ENCODE measurements at places on chromosomes 13 and 19. TPM values are rescaled to one million over a fixed set of nuclear protein-coding genes. Genes with fewer than 3 reads are reported as not detected.

DNA sequence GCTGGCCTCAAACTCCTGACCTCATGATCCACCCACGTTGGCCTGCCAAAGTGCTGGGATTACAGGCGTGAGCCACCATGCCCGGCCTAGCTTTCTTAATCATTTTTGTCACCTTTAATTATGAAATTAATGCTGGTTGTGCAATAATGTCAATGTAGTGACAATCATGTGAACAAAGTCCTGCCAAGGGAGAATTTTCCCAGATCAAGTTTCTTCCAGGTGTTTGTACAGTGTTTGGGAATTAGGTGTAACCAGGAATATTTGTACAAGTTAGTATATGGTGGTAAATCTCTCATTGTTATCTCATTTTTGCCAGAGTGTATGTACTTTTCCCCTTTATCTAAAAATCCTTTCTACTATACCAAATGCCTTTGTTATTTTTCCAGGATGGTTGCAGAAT lies 171.1 kb downstream of the UGGT2 start:
- DNase-seq, result no peak

GRCh38 chr19:6223461-6224307 lies 56.1 kb downstream of the MLLT1 start:
- no peak for DNase-seq

DNA sequence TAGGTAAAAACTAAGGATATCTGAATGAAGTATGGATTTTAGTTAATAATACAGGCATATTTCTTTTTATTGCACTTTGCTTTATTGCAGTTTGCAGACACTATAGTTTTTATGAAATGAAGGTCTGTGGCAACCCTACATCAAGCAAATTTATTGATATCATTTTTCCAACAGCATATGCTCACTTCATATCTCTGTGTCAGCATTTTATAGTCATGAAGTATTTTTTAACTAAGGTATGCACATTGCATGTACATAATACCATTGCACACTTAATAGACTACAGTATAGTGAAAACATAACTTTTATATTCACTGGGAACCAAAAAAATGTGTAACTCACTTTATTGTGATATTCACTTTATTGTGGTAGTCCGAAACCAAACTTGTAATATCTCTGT lies 236.3 kb downstream of the SUCLA2 start:
- DNase-seq, result no peak

Gene FPR1
- total RNA-seq, result 15.0 TPM

Gene OSCAR
- total RNA-seq, result 4.4 TPM

DNA sequence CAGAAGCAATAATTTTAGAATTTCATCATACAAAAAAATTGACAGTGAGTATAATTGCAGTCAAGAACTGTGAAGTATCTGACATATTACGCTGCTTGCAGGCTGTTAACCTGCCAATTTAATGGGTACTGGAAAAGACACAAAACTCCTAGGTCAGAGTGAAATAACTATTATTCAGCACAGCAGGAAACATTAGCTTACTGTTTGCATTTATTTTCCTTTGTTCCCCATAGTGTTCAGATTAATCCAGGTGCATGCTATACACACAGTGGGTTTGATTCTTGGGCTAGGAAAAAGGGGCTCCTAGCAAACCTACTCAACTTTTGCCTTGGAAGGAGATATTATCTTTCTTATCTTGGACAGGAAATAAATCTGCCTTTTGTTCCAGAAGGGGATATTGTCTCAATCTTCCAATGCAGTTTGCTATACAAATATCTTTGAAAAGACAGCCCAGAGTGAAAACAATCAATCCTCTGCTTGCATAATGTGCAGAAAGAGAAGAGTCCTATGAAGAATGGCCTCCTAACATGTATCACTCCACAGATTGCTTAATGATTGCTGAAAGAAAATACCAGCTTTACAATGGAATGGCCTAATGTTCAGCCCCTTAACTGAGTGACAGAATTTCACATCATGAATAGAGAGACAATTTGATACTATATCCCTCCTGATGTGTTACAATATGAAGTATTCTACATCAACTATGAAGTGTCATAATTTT lies 443.4 kb downstream of the TBC1D4 start:
- no peak for DNase-seq

DNA sequence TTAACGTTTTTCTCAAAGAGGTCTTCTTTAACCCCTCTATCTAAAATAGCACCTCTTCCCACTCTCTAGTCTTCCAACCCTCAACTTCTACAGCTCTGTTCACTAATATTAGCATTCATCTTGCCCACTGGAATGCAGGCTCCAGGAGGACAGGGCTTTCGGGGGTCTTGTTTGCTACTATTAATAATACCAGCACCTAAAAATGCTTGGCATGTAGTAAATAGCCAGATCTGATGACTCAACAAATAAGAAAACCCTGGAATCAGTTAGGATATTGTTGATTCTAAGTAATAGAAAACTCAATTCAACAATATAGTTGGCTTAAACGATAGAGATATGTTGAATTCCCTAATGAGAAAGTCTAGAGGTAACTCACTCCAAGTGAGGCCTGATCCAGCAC lies 14.2 kb downstream of the DYRK1B start:
- no peak for DNase-seq

Gene ZNF552
- total RNA-seq, result 5.7 TPM

DNA sequence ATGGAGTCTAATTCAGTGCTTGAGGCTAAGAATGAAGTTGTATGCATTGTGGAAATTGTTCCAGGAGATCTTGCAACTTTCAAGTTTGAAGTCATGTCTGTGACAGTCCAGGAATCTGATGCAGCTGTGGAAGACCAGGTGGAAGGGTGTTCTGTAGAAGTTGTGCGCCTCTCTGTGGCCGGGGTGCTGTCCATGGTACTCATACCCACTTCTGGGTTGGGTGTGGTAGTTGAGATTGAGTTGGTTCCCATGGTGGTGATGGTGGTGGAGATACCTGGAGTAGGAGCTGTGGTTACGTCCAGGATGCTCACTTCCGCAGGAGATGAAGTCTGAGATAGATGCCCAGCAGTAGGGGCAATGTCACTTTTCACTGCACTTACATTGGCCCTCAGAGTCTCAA lies 44.3 kb downstream of the MUC16 start:
- no peak for DNase-seq

Gene RBM42
- total RNA-seq, result 41.7 TPM

DNA sequence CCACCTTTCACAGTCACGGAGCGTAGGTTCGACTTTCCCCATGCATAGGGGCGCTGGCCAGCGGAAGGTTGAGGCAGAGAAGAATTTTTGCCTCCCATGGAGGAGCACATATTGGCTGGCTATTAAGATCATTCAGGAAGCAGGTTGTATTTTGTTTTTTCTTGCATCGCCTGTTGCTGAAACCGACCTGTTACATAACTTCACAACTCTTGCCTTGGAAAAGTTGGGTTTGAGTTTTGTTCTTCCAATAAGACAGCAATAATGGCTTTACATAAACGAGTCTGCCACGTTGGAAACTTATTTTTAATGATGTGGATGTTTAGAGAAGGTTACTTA lies 1.4 kb downstream of the UPF1 start:
- no peak for DNase-seq

DNA sequence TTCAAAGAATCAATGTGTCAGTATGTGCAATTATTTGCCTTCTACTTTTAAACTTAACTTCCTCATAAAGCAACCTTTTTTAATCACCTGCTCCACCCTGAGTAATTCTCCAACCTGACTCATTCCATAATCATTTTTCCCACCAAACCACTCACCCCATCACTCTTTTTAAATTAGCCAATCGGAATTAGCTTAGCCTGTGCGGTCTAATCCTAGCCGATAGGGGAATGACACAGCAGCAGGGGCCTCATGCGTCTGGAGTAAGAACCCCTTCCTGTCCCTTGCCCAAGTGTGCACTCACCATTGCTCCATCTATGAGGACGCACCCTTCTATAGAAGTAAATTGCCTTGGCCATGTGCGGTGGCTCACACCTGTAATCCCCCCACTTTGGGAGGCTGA lies 27.4 kb upstream of the ZNF83 start:
- no peak for DNase-seq

GRCh38 chr19:40139533-40140287 lies 49.0 kb upstream of the ZNF780A start:
- DNase-seq, result no peak

DNA sequence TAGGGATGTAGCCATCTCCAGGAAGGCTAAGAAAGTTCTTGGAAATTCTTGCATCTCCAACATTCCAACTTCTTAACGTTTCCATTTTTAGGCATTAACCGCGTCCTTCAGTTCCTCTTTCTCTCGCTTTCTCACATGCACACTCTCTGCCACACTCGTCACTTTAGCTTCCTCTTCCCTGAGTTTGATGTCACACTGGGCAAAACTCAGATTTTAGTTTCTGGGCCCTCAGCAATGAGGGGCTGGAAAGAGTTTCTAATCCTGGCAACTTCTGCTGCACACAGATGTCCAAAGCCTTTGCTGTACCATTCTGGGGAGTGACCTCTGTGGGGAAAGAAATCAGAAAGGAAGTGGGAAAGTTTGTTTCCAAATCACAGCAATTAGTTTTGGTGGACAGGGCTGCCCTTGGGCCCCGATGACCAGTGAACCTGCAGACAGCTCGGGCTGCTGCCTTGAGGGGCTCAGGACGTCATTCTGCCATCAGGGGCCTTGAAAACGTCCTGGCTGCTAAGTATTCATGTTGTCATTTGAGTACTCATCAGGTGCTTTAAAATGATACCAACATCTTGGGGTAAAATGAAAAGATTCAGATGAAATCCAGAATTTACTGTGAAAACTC lies 89.3 kb downstream of the KL start:
- no peak for DNase-seq

Gene FREM2
- 1.9 TPM for total RNA-seq

DNA sequence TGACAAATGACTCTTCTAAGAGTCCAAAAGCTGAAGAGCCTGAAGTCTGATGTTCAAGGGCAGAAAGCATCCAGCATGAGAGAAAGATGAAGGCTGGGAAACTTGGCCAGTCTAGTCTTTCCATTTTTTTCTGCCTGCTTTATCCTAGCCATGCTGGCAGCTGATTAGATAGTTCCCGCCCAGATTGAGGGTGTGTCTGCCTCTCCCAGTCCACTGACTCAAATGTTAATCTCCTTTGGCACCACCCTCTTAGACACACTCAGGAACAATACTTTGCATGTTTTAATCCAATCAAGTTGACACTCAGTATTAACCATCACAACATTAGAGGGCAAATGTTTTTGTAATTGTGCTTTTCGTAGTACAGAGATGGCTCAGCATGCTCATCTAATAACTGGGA lies 267.5 kb upstream of the KLHL1 start:
- DNase-seq, result no peak

DNA sequence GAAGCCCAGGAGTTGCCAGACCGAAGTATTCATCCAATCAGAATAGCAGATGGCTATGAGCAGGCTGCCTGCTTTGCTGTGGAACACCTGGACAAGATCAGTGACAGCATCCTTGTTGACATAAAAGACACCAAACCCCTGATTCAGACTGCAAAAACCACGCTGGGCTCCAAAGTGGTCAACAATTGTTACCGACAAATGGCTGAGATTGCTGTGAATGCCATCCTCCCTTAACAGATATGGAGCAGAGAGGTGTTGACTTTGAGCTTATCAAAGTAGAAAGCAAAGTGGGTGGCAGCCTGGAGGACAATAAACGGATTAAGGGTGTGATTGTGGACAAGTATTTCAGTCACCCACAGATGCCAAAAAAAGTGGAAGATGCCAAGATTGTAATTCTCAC lies 250.3 kb upstream of the OBI1 start:
- no peak for DNase-seq

GRCh38 chr13:50450279-50450678 lies 393.2 kb downstream of the DLEU7 start:
- DNase-seq, result no peak

Gene ACP5
- total RNA-seq, result 24.4 TPM

DNA sequence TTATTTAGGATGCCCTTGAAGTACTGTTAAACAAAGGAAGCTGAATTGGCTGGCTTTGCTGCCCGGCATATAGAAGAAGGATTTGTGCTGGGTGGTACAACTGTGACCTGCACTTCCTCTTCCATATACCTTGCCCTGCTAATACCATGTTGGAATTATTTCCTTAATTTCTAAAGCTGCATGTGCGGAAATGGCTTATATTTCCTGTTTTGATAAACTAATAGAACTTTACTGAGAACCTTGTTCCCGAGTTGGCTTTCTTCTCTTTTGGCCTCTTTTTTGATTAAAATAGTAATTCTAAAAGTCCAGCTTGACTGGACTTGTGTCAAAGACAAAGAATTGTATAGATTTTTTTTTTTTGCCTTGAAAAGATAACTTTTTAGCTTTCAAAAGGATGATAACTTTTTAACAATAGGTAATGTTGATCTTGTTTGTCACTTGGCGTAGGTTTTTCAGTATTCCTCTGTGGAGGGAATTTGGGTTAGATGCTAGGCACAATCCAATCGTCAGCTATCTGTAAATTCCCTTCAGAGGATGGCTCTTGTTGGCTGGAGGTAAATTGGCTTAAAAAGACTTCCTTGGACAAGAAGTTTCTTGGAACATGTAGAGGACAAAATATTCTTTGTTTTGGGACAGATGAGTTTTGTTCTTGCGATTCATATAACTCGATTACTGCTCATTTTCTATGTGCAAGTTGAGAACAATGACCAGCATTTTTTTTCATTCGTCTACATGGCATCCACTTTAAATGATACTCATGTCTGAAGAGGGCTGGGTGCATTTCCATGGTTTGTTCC lies 41.4 kb downstream of the COL4A2 start:
- no peak for DNase-seq
